ENCODE measurements at places on chromosomes 7 and 10. TPM values are rescaled to one million over a fixed set of nuclear protein-coding genes. Genes with fewer than 3 reads are reported as not detected.

- H3K27ac ChIP-seq = no peak overlapping the region
- H3K36me3 ChIP-seq = peaks cover 39% of the 10 kb centered on the region
- H3K4me1 ChIP-seq = no peaks in the 10 kb centered on the region
- no peak overlapping the region for H3K4me3 ChIP-seq
These were observed 67.4 kb downstream of the TYW1B start for GRCh38 chr7:72760602-72761001.

DNA sequence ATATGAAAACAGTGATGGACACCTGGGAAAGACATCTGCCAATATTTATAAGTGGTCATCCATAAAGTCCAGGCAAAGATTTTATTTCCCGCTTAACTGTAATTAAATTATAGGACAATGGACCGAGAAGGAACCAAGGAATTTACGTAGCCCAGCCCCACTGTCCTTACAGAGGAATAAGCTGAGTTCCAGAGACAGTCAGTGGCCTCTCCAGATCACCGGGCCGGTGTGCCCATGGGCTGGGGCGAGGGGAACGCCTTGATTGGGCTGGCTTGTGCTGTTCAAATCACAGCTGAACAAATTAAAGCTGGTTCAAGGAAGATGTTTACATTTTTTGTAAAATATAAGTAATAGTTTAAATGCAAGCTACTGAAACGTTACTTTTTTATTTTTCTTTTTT, 40.7 kb downstream of the PFKP start:
- H3K4me3 ChIP-seq = no peak overlapping the region
- H3K27ac ChIP-seq = no peak overlapping the region
- no peaks in the 10 kb centered on the region for H3K27me3 ChIP-seq
- H3K36me3 ChIP-seq = peaks cover 84% of the 10 kb centered on the region
- peaks cover 3% of the 10 kb centered on the region for H3K4me1 ChIP-seq

DNA sequence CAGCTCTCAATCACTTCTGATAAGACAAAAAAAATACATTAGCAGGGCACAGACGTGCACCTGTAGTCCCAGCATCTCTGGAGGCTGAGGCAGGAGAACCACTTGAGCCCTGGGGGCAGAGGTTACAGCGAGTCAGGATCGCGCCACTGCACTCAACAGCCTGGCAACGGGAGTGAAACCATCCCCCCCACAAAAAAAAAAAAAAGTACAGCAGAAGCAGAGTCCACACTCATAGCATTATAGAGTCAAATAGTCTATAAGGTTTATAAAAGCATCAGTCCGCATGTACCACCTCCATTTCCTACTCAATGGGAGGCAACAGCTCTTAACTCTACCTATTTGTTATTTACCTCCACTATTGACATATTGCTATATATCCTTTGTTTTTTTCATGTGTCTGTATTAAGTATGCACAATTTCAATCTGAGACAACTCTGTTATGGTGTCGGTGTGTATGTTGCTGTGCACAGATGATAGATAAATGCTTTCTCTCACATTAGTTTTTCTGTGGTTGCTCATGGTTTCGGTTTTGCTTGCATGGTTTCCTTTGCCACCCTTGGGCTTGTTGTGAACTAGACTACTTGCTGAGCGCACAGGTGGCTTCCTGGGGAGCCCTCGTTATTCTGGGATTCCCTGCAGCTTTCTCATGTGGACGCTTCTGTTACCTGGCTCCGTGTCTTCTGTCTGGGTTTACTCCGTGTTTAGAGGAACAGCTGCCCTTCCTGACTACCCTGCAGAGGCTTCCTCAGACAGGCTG, 40.4 kb downstream of the PROSER2 start:
- H3K4me3 ChIP-seq = no peak overlapping the region
- DNase-seq = no peak
- peaks cover 13% of the 10 kb centered on the region for H3K4me1 ChIP-seq
- no peaks in the 10 kb centered on the region for H3K36me3 ChIP-seq
- H3K27ac ChIP-seq = no peak overlapping the region
- H3K27me3 ChIP-seq = no peaks in the 10 kb centered on the region

DNA sequence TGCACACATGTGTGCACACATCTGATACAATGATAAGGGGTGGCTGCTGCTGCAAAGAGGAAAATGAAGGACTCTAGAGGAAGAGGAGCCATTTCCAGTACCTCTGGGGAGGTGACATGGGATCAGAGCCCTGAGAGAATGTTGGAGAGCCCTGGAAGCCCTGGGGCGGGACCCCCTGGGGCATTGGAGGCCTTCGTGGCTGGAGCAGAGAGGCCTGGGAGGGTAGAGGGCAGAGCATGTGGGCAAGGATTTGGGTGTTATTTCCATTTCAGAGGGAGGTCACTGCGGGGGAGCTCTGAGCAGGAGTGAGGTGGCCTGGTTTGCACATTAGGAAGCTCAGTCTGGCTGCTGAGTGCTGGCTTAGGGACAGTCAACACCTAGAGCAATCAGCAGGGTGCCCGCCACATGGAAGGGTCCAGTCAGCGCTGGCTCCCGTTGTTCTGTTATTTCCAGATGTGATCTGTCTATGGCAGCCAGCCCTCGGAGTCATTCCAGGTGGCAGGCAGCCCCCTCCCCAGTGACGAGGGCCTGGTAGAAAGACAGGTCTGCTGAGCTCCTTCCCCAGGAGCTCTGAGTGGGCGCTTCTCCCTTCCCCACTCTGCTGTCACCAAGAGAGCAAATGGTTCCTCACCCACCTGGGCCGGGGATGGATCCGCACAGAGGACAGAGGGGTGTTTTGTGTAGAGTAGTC, 24.1 kb upstream of the BTBD16 start:
- no peak overlapping the region for H3K4me3 ChIP-seq
- H3K36me3 ChIP-seq = peaks cover 33% of the 10 kb centered on the region
- no peak for DNase-seq
- H3K27me3 ChIP-seq = no peaks in the 10 kb centered on the region
- peaks cover 2% of the 10 kb centered on the region for H3K4me1 ChIP-seq

- peak overlapping the region; percentile 14 for H3K27ac ChIP-seq
- no peak overlapping the region for H3K4me3 ChIP-seq
- no peak for DNase-seq
- H3K36me3 ChIP-seq = no peaks in the 10 kb centered on the region
- H3K4me1 ChIP-seq = peaks cover 33% of the 10 kb centered on the region
- no peaks in the 10 kb centered on the region for H3K27me3 ChIP-seq
These were observed 183.4 kb upstream of the TCF7L2 start for GRCh38 chr10:112766636-112767035.

DNA sequence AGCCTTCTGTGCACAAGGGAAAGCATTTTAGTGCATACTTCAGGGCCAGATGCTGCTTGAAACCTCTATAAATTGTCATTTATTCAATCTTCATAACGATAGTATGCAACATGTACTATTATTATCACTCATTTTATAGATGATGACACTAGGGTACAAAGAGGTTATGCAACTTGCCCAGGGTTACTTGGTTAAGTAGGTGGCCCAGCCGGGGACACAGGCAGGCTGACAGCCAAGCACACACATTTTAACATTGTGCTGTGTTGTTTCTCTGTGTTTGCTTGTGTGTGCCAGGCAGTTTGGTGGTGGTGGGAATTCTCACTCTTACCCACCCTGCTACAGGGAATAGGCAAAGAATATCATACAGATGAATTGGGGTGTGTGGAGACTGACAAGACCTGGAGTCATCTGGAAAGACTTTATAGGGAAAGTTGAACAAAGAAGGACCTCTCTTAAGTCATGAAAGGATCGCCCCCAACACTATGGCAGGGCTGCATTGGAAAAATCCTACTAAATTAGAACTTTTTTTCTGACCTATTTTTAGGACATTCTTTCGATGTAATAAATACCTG, 98.9 kb downstream of the MKX start:
- H3K4me1 ChIP-seq = no peaks in the 10 kb centered on the region
- no peaks in the 10 kb centered on the region for H3K36me3 ChIP-seq
- H3K4me3 ChIP-seq = no peak overlapping the region
- no peaks in the 10 kb centered on the region for H3K27me3 ChIP-seq
- no peak for DNase-seq

DNA sequence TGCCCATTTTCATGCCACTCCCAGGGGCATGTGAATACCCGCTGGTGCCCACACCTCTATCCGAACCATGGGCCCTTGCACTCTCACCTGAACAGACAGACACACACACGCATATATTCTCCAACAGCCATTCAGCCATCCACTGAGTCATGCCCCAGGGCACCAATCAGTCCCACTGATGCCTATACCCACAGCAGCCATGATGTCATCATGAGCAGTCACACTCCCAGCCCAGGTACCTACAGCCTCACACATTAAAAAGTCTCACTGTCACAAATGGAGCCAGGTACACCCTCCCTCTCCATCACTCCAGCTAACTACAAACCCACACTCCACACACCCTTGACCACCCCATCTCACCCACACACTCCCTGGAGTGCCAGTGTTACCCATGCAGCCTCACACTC, 12.2 kb downstream of the VSIR start:
- no peak for DNase-seq
- peaks cover 10% of the 10 kb centered on the region for H3K4me1 ChIP-seq
- H3K36me3 ChIP-seq = no peaks in the 10 kb centered on the region
- no peaks in the 10 kb centered on the region for H3K27me3 ChIP-seq
- no peak overlapping the region for H3K4me3 ChIP-seq

DNA sequence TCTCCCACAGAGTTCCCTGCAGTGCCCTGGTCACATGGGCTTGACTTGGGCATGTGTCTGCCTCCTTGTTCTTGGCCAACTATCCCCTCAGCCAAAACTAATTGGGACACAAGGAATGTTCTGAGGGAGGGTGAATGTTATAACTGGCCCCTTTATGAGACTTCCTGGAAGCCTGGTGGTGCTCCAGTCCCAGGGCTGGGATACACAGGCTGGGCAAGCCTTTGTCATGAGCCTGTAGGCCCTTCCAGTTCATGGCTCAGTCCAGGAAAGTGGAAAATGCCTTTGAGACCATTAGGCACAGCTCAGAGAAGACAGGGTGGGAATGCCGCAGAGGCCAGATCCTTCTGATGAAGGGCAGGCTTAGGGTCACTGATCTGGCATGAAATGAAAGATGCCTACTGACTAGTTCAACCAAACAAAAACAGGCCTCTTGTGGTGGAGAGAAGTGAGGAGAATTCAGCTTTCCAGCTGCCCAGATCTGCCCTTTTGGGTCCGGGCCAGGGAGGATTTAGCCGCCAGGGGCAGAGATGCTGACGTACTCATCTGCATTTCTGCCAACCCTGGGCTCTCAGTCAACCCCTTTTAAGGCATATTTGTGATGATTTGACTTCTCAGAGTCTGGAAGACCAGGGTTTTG, 961.5 kb downstream of the KCNMA1 start:
- H3K4me1 ChIP-seq = no peaks in the 10 kb centered on the region
- no peak overlapping the region for H3K27ac ChIP-seq
- no peaks in the 10 kb centered on the region for H3K27me3 ChIP-seq
- H3K36me3 ChIP-seq = no peaks in the 10 kb centered on the region

- DNase-seq = no peak
- H3K4me1 ChIP-seq = peaks cover 40% of the 10 kb centered on the region
- H3K4me3 ChIP-seq = no peak overlapping the region
- peaks cover 2% of the 10 kb centered on the region for H3K27me3 ChIP-seq
- H3K36me3 ChIP-seq = peaks cover 50% of the 10 kb centered on the region
These were observed 13.2 kb downstream of the TACR2 start for GRCh38 chr10:69403519-69403918.

DNA sequence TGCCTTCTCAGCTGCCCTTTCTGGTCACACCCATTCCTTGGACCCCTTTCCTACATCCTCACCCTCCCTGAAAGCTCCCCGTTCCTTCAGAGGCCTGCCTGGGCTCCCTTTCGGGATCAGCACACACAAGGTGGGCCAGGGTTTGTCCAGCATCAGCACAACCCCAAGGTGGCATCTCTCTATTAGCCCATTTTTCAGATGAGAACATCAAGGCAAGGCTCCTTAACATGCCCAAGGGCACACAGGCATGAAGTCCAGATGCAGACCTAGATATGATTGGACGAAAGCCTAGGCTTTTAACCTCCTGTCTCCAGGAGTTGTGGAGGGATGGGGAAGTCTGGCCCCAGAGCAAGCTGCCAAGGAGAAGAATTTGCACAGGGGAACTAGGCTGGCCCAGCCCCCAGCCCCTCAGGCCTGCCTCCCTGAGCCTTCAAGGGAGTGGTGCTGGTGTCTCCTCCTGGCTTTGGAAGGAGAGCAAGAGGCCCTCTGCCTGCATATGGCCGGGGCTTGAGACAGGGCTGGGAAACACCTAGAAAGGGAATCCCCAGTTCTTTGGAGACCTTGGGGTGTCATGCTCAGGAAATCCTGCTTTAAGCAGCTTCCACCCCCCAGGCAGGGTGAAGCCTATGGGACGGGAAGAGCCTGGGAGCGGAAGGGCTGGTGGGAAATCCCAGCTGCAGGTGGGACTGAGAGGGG, 9.0 kb upstream of the VSIR start:
- H3K27me3 ChIP-seq = peaks cover 4% of the 10 kb centered on the region
- H3K27ac ChIP-seq = no peak overlapping the region

- H3K36me3 ChIP-seq = no peaks in the 10 kb centered on the region
- H3K4me3 ChIP-seq = no peak overlapping the region
- no peak for DNase-seq
- H3K4me1 ChIP-seq = no peaks in the 10 kb centered on the region
These were observed 36.2 kb upstream of the PITRM1 start for GRCh38 chr10:3208481-3209406.

DNA sequence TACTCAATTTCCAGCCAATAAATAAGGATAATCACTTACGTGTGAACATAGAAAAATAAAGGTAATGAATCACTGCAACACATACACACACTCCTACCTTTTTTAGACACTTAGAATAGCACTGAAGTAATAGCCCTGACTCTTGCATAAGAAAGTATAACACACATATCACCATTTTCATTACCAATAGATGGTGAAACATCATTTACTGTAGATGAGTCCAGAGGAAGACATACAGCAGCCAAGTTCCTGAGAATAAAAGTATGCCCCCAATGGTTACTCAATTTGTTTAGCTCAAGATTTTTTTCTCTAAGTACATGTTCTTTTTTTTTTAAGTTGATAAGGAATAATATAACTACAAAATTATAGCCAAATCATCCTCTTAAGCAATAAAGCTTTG, 316.3 kb downstream of the PARD3 start:
- DNase-seq = no peak
- peaks cover 15% of the 10 kb centered on the region for H3K4me1 ChIP-seq
- no peaks in the 10 kb centered on the region for H3K36me3 ChIP-seq
- no peaks in the 10 kb centered on the region for H3K27me3 ChIP-seq

DNA sequence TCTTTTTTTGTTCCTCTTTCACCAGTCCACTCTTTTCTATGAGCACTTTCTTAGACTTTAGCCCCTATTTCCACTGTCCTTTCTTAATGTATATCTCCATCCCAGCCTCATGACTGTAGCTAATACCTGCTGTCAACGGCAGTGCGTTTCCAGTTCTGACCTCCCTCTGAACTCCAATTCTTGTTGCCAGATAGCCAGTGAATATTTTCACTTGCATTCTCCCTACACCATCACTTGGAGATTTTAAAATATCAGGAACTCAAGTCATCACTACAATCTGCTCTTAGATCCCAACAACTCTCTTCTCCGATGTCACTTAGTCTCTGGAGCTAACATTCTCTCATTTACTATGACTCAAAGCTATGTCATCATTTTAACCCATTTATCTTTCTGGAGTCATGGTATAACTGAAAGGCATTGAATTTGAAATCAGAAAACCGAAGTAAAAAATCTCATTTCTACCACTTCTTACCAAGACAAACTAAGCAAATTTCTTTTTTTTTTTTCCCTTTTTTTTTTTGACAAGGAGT, 5.1 kb upstream of the SLC16A12 start:
- no peak overlapping the region for H3K27ac ChIP-seq
- no peak for DNase-seq
- H3K4me1 ChIP-seq = peaks cover 24% of the 10 kb centered on the region
- peaks cover 10% of the 10 kb centered on the region for H3K27me3 ChIP-seq
- H3K36me3 ChIP-seq = no peaks in the 10 kb centered on the region

- no peak overlapping the region for H3K4me3 ChIP-seq
- no peaks in the 10 kb centered on the region for H3K27me3 ChIP-seq
- no peak for DNase-seq
- H3K36me3 ChIP-seq = no peaks in the 10 kb centered on the region
- no peak overlapping the region for H3K27ac ChIP-seq
These were observed 10.9 kb upstream of the OAT start for GRCh38 chr10:124429576-124429975.

Gene OGDHL
- 35.1 TPM for total RNA-seq

Gene PLEKHS1
- not detected for total RNA-seq
